Stimulated activated CD4-positive, alpha-beta T cell treated with anti-CD3 and anti-CD28 coated beads, Interleukin-15, amount 100 ng/mL, for 48 hours (primary cell): ENCODE measurements at places on chromosomes 3 and 15.

DNA sequence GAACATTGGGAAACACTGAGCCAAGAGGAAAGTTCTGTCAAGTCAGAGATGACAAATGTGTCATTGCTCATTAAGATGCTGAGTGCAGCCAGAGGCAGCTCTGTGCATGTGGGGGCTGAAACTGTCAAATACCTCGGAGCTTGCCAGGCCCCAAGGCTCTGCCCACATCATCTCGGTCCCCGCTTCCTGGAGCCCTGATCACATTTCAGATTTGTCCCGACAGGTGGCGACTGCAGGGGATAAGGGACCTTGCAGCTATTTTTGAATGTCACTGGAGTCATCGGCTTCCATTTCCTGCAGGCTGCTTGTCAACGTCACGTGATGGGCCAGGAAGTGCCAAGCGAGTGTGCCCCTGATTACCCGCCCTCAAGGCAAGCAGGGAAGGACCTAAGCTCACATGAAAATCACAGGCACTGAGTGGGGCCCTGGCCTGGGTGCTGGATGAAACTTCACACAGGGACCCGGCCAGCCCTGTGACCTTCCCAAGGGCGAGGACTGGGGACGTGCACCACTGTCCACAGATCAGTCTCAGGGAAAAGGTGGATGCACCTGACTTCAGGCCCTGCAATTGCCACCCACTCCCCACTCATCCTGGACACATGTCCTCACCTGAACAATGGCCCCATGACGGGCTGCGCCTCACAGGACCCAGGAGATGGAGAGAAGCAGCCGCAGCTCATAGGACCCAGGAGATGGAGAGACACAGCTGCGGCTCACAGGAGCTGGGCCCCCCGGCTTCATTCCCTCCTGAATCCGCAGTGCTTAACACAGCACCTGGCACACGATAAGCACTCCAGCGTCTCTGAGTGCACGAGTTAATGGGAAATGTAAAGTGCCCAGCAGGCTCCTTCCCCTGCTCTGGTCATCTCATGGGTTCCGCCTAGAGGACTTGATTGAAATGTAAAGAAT is 73.4 kb downstream of the NUP210 start:
- peak; percentile 67 for DNase-seq

DNA sequence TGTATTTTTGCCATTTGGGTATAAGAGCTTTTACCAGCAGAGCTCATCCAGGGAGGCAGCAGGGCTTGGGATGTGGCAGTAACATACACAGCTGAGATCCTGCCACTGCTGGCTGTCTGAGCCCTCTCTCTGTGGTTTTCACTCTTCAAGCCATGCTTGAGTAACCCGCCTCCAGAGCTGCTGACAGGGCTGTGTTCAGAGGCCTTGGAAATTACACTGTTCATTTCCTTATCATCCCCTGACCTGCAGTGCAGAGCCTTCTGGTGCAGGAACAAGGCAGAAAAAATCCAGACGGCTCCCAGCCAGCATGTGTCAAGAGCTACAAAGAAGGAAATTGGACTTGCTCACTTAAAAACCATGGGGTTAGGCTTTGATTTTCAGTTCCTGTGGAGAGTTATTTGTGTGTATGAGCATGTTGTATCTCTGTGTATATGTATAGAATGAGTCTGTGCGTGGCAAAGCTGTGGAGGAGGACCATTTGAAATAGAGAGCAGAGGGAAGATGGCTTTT is 47.0 kb downstream of the ZNF609 start:
- peak; percentile 43 for DNase-seq

DNA sequence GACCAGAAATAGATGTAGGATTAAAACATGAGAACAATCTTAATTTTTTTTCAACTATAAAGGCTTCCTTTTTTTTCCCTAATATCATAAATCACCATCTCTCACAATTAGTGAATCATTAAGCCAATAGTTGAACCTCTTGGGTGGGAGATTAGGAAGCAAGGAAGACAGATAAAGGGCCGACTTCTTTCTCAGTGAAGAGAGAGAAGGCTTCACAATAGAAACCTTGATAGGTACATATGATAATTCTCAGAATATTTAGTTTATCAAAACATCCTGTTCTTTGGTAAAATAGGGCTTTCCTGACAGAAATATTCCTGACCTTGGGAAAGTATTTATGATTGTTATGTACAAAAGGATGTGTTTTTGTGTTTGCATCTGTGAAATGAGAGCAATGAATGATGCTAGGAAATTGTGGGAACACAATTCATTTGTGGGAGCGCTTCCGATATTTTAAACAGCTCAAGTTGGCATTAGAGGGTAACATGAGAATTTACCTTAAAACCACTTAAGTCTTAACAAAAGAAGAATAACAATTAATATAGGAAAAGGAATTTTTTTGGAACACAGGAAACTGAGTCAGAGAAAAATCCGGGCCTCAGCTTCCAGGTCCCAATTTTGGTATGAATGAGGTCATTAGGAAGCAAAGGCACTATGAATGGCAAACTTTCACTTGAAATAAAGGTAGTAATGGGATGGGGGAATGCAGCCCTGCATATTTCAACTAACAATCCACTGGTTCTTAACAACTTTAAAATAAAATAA is 263.2 kb upstream of the TGFBR2 start:
- no peak for DNase-seq

- DNase-seq: no peak
Measured at GRCh38 chr3:55006244-55006676, 78.4 kb upstream of the LRTM1 start.

DNA sequence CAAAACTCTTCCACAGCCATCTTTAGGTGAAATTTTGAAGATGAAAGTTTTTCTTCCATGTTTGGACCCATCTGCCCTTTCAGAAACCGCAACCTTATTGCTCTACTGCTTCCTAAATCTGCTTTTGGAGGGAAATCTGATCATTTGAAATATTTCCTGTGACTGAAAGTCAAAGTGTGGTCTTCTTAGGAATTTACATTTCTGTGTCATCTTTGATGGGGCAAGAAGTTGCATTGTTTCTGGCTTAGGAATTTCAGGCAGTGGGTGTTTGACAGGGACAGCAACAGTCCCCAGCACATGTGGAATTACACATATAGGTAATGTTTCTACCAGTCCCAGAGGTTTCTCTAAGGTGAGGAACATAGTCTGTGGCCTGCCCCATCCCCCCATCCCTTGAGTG is 5.3 kb upstream of the TYRO3 start:
- no peak for DNase-seq

GRCh38 chr3:10347648-10348403 is 26.9 kb upstream of the SEC13 start:
- no peak for DNase-seq

- DNase-seq: no peak
Measured at GRCh38 chr3:71518089-71518488, 65.4 kb downstream of the FOXP1 start.

DNA sequence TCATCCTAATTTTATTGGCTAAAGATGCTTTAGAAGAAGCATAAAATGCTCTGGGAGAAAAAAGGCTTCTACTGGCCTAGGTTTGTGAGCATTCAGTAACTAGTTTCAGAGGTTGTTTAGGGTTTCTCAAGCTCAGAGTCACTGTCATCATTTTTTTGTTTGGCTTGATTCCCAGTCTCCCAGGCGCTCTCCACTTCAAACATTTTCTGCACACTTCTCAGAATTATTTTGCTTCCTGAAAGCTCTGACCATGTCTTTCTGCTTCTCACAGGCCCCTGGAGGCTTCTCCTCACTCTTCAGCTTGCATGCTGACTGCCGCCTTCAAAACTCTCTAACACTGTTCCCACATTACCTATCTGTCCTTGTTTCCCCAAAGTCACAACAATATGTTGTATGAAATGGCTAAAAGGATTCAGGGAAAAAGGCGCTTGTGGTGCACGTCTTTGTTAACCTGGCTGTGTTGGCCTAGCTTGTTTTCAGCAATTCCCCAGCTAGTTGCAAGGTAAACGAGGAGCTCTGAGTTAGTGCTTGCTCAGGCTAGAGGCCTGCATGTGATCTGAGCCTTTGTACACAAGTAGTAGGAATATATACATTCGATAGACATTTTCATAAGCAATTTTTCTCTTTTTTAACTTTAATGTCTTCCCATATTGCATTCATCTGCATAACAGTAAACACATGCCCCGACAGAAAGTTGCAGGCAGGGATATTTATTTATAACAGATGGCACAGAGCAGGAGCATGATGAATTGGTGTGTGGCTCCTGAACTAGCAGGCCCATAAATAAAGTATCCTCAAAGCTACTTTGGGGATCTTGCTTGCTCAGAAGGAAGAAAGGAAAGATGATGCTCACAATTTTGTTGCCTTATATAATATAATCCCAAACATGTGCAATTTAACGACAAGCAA is 129.2 kb upstream of the DPH6 start:
- DNase-seq: no peak

DNA sequence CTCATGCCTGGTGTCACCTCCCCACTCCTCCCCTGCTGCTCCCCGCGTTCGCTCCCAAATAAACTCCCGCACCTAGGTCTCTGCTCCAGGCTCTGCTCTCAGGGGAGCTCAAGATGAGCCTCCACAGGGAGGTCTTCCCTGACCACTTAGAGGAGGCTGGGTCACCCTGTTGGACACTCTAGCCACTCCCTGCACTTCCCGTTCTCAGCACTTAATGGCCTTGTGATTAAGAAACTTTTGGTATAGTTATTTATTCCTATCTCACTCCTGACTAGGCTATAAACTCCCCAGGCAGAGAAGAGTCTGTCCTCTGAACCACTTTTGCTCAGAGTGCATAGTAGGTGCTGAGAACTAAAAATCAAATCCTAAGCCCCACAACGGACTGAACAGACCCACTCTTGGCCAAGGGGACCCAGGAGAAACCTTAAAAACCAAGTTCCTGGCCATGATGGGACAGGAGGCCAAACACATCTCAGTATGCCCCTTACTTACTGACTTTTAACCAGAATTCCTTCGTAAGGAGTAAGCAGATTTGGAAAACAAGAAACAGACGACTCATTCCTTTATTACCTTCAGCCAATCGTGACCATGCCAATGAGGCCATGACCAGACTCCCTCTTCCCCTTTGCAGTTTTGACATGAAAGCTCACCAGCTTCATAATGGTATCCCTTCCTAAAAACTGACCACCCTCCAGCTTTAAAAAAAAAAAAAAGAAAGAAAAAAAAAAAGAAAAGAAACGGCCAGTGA is 69.0 kb upstream of the HRH1 start:
- DNase-seq: no peak

DNA sequence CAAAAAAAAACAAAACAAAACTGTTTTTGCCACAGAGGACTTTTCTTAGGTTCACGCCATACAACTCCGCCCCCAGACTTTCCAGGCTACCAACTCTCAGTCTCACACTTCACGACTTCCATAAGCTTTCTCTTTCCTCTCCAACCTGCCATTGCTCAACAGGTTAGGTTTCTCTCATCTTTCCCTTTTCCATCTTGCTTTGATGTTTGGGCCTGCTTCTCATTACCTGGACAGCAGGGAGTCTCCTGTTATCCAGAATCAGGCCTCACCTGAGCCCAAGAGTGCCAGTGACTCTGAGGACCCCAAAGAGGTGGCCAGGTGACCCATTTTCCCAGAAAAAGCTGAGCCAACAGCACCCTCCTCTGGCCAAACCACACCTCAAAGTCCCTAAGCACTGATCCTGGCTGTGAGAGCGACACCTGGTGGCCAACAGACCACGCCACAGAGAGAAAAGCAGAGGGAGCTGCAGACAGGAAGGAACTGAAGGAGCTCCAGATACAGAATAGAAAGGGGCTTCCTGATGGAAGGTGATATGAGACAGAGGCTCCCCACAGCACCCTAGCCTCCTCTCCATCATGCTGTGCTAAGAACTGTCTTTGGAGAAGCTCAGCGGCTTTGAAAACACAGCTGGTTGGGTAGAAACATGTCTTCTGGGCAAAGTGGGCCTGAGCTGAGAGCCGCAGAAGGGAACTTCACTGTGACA is 4.0 kb downstream of the CCDC51 start:
- DNase-seq: peak; percentile 65

DNA sequence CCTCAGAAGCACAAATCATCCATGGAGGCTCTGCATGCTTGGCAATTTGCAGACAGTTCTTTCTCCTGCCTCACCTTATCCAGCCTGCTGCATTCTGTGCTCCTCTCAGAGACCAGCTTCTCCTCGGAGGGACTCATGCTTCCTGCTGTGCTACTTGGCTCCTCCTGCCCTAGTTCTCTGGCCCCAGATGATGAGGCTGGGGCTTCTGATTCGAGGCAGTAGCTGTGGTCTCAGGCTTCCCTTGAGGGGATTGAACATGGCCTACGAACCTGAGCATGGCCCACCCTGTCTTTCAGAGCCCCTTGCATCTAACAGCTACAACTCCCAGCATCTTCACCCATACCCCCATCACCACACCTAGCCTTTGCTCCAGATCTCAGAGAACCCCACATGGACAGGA is 6.7 kb downstream of the VIPR1 start:
- DNase-seq: no peak
